ENCODE measurements at places on chromosomes 5 and 9.
A peak's percentile ranks its signal among the peaks of the same experiment; 100 is the strongest.

DNA sequence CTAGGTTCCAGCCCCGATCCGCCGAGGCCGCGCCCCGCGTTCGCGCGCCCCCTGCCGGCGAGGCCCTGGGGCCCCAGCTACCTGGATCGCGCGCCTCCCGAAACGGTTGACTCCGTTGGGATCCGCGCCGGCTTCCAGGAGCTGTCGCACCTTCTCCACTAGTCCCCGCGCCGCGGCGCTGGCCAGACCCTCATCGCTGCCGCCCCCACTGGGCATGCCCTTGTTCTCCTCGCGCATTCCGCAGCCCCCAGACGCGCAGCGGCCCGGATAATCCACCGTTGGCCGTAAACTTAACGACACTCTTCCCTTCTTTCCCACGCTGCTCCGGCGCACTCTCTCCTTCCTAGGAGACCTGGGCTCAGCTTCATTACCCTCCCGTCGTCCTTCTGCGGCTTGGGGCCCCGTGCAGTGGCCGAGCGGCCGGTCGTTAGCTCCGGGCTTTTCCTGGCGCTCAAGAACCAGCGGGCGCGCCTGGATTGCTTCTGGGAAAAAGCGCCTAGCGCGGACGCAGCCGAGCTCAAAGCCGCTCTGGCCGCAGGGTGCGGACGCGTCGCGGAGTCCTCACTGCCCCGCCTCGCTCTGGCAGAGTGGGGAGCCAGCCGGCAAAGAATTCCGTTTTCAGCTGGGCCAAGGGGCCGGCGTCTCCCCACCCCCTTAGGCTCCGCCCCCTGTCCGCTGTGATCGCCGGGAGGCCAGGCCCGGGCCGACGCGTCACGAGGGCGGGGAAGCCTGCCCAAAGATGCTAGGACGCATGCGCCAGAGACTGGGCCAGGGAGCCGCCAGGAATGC is at the start of gene CDKN2B:
CDKN2B (minus strand) TSS at position 589 of the 789 bp plus-strand sequence; CDS start at position 237, 352 bp downstream.
- DNase-seq: peak; percentile 86

DNA sequence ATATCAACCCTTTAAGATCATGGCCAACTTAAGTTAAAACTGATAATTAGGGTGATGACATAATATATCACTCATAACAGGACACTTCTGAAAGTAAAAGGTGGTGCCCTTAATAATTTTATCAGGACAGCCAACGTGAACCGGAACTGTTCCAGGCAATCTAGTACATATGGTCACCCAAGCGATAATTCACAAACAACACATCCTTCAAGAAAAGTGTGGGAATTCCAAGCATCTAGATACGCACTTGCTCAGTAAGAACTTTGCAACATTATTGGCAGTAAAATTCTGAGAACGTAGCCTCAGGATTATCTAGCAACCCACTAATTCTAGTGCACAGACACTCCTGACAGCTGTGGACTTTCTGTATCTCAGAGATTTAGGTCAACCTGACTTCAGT is 85.7 kb downstream of the ALDH7A1 start:
- DNase-seq: no peak

DNA sequence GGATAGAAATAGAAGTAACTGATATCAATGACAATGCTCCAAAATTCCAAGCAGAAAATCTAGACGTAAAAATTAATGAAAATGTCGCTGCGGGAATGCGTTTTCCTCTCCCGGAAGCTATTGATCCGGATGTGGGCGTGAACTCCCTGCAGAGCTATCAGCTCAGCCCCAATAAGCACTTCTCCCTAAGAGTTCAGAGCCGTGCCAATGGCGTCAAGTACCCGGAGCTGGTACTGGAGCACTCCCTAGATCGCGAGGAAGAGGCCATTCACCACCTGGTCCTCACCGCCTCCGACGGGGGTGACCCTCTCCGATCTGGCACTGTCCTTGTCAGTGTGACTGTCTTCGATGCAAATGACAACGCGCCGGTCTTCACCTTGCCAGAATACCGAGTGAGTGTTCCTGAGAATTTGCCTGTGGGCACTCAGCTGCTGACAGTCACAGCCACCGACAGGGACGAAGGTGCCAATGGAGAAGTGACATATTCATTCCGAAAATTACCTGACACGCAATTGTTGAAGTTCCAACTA is 818 bp downstream of the PCDHGA10 start:
- no peak for DNase-seq

DNA sequence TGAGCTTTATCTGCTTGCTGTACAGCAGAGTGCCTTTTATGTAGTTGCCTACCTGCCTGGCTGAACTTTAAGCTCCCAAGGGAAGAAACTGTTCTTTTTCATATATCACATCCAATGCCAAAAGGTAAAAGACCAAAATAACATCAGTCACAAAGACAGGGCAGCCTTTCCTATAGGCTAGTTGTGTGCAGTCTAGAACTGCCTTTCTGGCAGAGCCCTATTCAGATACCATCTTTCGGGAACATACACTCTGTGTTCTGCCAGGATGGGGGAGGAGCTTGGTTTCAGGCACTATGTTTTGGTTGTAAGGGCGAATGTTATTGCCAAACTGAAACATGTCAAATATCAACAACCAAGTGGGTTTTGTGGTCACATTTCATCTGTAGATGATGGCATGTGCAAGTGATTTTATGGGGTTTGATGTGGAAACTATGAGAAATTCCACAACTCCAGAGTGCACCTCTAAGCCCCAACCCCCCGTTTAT is 314.5 kb downstream of the ADGRV1 start:
- no peak for DNase-seq

DNA sequence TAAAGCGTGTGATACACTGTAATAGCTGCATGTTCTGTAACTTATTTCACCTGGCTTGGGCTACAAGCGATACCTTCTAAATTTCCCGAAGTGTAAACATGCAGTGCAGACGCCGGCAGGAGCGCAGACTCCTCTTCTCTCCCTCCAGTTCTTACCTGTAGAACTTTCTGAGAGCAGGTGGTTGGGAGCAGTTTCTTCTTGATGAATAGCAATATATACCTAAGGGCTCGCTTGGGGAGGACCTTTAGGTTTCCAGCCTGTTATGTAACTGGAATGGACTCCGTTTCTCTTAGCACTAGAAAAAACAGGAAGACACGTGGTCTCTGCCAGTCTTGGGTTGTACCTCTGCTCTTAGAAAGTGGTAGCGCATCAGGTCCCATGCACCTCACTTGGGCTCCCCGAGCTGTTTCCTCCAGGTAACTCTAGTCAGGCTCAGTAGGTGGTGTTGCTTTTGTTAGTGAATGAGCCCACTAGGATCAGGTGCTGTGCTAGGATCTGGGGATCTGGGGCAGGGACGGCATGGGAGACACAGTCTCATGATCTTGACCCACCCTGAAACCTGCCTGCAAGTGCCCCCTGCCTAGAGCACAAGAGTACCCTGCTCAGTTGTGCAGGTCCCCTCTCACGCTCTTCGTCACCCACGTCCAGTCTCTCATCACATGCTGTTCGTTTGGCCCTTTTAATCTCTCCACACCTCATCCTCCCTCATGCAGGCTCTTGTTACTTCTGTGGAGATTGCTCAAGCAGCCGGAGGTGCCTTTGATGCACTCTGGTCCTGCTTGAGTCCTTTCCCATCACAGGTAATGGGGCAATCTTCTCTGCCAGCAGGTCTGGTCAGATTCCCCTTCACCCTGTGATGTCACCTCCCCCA is 2.8 kb downstream of the TENT4A start:
- no peak for DNase-seq

DNA sequence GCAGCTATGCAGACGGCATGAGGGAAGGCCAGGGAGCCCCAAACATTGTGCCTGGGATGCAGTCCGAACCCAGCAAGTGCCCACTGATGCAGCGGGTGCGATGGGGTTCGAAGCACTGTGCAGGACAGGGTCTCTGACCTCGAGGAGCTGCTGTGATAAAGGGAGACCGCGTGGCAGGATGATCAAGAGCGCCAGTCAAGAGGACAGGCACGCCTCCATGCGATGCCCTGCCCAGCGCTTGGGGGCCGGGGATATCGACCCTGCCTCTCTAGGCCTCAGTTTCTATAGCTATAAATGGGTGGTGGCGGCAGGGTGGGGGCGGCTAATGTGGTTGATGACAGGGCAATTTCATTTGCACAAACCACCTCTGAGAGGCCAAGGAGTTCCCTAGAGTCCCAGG is 84.7 kb upstream of the BARHL1 start:
- DNase-seq: no peak
